CD4-positive, alpha-beta T cell treated with Interleukin-15 for 4 hours (primary cell): ENCODE measurements at places on chromosomes 13 and 19.

DNA sequence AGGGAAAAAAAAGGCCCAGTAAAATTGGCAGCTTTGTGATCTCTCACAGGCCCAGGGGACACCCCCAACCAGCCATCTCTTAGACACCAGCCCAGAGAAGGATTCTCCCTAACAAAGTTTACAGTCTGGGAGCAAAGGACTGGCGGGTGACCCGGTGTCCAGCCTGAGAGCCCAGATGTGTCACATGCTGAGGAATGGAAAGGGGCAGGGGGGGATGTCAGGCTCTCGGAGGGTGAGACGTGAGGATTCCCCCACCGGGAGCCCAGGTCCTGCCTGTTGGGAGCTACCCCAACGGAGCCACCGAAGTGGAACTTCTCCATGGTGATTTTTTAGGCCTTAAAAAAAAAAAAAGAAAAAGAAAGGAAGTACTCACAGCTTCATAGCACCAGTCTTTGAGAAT, 4.8 kb upstream of the CTXN1 start:
- no peak for DNase-seq

GRCh38 chr19:15212711-15213110, 11.9 kb upstream of the NOTCH3 start:
- DNase-seq, result no peak

- DNase-seq, result peak; percentile 83
Observed at GRCh38 chr19:18160971-18161635, 8.1 kb downstream of the PIK3R2 start.

DNA sequence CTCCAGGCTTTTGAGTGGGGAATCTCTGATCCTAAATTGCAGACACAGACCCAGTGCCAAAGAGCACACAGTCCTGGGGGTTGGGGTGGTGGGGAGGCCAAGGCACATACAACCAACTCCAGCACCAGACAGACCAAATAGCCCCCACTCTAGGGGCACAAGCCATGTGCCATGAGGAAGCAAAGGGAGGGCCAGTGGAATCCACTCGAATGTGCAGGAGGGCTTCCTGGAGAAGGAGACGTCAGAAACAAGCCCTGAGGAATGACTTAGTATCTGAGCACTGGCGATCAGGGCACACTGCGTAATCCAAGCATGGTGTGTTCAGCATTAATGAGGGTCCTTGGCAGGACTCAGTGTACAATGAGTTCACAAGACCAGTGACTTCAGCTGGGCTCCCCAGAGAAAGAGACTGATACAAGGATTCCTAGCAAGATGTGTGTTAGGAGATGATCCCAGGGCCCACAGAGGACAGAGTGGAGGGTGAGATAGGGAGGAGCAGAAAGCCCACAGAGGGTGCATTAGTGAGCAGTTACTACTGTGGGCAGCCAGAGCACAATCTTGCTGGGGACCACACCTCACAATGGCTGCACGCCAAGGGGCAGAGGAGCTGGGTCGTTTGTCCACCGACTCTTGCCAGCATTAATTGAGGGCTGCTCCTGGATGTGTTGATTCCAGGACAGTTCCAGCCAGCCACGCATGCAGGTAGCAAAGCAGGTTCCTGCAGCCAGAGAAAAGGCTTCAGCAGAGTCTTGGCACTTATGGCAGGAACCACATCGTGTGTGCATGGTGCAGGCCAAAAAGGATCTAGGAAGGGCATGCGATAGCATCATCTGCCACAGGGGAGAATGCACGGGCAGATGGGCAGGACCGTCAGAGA, 152.6 kb upstream of the VSTM2B start:
- DNase-seq, result no peak

GRCh38 chr19:55384131-55384919, at the start of gene TMEM238:
Gene TMEM238, minus strand, starts transcription at chr19:55384292. Its CDS starts 33 bp downstream, at chr19:55384259.
- DNase-seq, result no peak

DNA sequence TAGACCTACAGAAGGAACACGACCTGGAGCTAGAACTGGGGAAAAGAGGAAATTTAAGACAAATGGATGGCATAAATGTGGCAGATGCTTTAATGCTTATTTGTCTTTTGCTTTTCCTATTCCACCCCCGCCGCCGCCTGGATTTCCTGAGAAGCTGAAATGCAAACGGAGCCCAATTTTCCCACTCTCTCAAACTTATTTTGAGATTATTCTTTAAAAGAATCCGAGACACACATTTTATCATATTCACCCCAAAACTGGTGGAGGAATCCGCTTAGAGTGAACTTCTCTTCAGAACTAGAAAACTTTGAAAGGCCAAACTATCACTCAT, 5.8 kb downstream of the POU4F1 start:
- DNase-seq, result no peak

DNA sequence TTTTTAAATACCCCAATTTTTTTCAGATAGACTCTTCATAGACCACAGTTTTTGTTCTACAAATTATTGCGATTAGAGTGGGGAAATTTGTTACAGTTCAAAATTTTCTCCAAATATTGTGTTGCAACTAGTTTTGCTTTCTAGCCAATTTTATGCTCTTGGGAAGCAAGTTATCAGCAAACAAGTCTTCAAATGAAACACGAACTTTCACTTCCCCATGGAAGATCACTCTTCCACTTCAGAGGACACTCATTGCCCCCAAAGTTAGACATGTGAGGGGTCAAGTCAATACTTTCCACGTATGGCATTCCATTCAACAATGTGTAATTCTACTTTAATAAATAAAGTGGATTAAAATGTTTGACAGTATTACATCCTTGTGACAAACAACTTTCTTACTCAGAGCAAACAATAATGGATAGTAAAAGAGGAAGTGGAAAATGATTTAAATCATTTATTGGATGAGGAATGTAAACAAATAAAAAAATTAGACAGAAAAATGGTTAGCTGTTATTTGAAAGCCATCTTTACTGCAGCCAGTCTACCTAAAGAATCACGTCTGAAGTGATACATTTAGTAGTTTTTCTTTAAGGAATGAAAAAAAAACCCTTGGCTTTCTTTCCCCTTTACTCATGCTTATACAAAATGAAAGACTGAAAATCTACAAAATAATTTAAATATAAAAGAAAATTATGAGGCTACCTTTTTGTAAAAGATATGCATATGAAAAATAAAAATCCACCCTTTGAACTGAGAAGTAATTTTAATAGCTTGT, 41.2 kb upstream of the TNFSF11 start:
- no peak for DNase-seq

DNA sequence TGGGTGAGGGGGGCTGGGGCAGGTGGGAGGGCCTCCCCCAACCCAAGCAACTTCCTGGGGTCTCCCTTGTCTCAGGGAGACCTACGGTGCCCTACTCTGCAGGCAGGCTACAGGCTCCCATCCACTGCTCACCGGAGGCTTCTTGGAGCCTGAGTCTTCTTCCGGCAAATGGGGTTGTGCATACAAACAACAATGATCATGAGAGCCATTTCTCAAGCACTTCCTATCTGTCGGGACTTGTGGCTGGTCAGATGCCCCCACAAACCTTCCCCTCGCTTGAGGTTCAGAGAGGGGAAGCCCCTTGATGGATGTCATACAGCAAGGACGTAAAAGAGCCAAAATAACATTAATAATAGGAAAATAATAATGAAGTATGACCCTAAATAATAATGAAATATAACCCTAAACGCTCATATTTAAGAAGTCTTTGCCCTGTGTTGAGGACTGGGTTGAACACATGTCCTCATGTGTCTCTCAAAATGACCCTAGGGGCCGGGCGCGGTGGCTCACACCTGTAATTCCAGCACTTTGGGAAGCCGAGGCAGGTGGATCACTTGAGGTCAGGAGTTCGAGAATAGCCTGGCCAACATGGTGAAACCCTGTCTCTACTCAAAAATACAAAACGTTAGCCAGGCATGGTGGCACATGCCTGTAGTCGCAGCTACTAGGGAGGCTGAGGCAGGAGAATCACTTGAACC, 727 bp downstream of the CD37 start:
- peak; percentile 45 for DNase-seq

DNA sequence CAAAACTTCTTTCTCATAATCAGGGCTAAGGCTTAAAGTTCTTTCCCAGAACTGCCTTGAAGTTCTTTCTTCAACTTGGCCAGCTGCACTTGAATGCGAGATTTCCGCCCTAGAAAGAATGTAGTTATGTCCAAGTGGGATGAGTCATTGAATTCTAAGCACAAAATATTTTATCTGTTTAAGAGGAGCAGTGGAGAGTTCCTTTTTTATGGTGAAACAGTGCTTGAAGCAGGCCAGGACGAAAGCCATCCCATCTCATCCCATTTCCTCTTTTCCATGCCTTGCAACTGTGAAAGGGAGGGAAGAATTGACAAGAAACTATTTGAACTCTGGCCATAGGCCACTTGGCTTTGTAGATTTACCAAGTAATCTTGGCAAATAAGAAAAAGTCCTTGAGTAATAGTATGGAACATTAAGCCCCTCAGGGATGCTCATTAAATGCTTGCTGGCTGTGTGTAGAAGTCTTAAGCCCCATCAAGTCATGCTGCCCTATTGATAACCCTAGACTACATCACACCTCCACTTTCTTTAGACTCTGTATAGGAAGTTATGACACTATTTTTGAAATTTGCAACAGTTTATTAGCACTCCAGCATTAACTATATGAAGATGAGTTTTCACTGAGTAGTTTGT, 174.5 kb downstream of the KCTD12 start:
- no peak for DNase-seq

- no peak for DNase-seq
Observed at GRCh38 chr13:50511877-50512341, 331.6 kb downstream of the DLEU7 start.

DNA sequence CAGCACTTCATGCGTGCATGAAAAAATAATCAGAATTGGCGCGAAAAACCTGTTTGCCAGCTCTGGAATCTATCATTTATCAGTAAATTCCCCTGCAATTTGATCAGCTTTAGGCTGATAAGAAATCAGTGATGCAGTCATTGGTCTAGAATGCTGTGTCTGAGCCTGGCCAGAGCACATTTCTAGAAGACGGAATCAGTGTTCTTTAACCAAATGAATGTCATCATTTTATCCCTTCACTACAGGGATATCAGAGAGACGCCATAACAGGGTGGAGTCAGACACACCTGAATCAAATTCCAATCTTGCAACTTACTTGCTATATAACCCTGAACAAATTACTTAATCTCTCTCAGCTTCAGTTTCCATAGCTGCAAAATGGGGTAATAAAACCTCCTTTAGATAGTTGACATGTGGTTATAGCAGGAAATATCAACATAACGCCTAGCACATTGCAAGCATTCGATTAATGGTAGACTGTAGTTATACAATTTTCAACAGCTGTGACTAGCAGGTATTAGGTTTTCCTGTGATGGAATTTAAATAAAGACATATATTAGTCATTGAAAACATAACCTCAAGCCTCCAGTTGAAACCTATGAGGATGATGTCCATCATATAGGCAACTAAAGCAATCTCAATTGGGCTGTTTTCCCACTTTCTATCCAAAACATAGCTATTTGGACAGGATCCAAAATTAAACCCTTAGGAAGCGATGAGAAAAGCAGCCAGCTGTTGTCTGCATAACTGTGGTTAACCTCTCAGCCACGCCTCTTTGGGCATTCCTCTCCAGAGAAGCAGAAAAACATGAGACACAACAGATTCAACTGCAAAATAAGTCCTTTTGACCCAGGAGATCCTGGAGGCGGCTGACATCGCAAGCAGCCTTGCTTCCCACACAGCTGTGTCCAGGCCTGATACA, 51.6 kb upstream of the UBL3 start:
- peak; percentile 36 for DNase-seq

GRCh38 chr13:41919741-41920487, 41.0 kb downstream of the VWA8 start:
- no peak for DNase-seq

GRCh38 chr13:21946964-21947363, 276.1 kb downstream of the FGF9 start:
- no peak for DNase-seq

- no peak for DNase-seq
Observed at GRCh38 chr13:27970382-27971235, 1.5 kb upstream of the CDX2 start.

- DNase-seq, result peak; percentile 42
Observed at GRCh38 chr19:10112037-10112761, 706 bp downstream of the P2RY11 start.

DNA sequence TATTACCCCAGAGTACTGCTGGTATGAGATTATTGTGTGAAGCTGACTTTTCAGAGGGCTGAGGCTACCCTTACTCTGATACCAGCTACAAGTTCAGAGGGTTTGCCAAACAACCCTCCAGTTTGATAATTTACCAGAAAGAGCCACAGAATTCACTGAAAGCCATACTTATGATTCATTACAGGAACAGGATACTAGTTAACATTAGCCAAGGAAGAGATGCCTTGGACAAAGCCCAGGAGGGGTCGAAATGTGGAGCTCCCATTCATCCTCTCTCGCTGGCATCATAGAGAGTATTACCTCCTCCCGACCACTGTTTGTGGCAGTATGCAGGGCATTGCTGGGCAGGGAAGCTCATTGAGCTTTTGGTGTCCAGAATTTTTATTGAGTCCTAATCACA, 364.3 kb downstream of the KCNRG start:
- DNase-seq, result no peak
